ENCODE measurements at places on chromosomes 6 and 20. TPM values are rescaled to one million over a fixed set of nuclear protein-coding genes. Genes with fewer than 3 reads are reported as not detected.

ZBP1 gene
- total RNA-seq = not detected

TFAP2D gene
- total RNA-seq = not detected

TMEM14B gene
- 54.9 TPM for total RNA-seq

TCF21 gene
- total RNA-seq = not detected

PREX1 gene
- total RNA-seq = 61.7 TPM

TMEM74B gene
- 1.6 TPM for total RNA-seq

SMLR1 gene
- not detected for total RNA-seq

SLC35D3 gene
- not detected for total RNA-seq

PACRG gene
- 0.45 TPM for total RNA-seq

MTG2 gene
- total RNA-seq = 16.8 TPM

ARMC2 gene
- 2.1 TPM for total RNA-seq

FNDC11 gene
- 0.94 TPM for total RNA-seq

TSPO2 gene
- total RNA-seq = not detected

MARCKS gene
- total RNA-seq = 121 TPM

TUBB2A gene
- 102 TPM for total RNA-seq

FAXC gene
- 0.56 TPM for total RNA-seq

PSMA7 gene
- 559 TPM for total RNA-seq

CFAP206 gene
- 0.19 TPM for total RNA-seq

DLL1 gene
- total RNA-seq = 0.75 TPM

TRDN gene
- total RNA-seq = not detected

APCDD1L gene
- 0.09 TPM for total RNA-seq

BPIFA1 gene
- not detected for total RNA-seq

AKAP12 gene
- 226 TPM for total RNA-seq

Data from endothelial cell of coronary artery (primary cell).